HCT116 (cell line): ENCODE measurements at places on chromosomes 5 and 9. TPM values are rescaled to one million over a fixed set of nuclear protein-coding genes. Genes with fewer than 3 reads are reported as not detected.

DNA sequence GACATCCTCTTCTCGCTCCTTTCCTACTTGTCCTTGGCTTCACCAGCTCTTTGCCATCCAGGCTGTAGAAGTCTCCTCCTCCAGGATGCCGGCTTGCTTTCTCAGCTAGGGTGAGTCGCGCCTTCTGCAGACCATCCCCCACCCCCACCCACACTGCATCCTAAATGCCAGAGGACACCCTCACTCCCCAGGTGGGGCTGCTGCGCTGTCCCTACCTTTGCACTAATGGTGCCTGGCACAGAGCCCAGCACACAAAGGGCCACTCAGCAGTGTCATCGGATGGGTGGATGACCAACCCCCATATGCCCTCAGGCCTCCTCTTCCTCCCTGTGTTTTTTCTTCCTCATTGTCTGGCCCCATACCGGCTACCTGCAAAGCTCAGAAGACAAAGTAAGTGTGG is 14.8 kb downstream of the IL9 start:
- no peak for DNase-seq

GRCh38 chr9:33099754-33100153 is 23.3 kb upstream of the SMU1 start:
- DNase-seq = no peak

The RASGRF2 gene
- 0.05 TPM for total RNA-seq

The ADAMTS12 gene
- 0.05 TPM for total RNA-seq

- DNase-seq = no peak
Measured at GRCh38 chr5:97968346-97968745, 785.3 kb upstream of the RIOK2 start.

The NOXA1 gene
- 13.2 TPM for total RNA-seq

The PDE8B gene
- 0.17 TPM for total RNA-seq

DNA sequence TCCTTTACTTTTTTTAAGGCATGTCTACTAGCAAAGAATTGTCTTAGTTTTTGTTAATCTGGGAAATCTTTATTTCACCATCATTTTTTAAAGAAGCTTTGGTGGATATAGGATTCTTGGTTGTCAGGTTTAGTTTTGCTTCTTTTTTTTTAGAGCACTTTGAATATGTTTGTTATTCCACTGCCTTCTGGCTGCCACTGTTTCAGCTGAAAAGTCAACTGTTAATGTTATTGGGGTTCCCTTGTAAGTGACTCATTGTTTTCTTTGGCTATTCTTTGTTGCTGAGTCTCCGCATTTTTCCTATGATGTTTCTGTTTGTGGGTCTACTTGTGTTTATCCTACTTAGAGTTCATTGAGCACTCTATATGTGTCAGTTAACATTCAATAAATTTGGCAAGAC is 44.4 kb downstream of the PHAX start:
- no peak for DNase-seq

The LEAP2 gene
- total RNA-seq = 1.2 TPM
